ENCODE measurements at places on chromosomes 6 and 20.

- DNase-seq, result no peak
Measured at GRCh38 chr6:79330704-79331103, 96.2 kb upstream of the HMGN3 start.

GRCh38 chr6:38016824-38017223 lies 197.3 kb downstream of the ZFAND3 start:
- no peak for DNase-seq

GRCh38 chr20:54680872-54681619 lies 205.7 kb downstream of the DOK5 start:
- DNase-seq, result peak; percentile 24

GRCh38 chr6:170067181-170067641 lies 223.7 kb downstream of the DLL1 start:
- no peak for DNase-seq

DNA sequence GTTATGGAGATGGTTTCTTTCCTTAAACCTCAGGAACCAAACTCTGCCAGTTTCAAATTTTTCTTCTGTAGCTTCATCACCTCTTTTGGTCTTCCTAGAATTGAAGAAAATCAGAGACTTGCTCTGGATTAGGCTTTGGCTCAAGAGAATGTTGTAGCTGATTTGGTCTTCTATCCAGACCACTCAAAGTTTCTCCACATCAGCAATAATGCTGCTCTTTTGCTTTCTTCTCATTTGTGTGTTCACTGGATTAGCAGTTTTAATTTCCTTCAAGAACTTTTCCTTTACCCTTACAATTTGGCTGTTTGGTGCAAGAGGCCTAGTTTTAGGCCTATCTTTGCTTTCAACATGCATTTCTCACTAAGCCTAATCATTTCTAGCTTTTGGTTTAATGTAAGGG lies 78.1 kb upstream of the PLCB4 start:
- DNase-seq, result no peak
